Left lung (tissue), 14 donors: ENCODE measurements at places on chromosomes 11 and 22.

GRCh38 chr11:1047595-1048156 is 11.2 kb upstream of the MUC6 start:
- H3K4me3 ChIP-seq = no peak overlapping the region
- H3K27me3 ChIP-seq = peaks cover 59% of the 10 kb centered on the region
- peaks cover 22% of the 10 kb centered on the region for H3K4me1 ChIP-seq
- H3K27ac ChIP-seq = no peak overlapping the region
- no peak for DNase-seq

- no peak overlapping the region for H3K4me3 ChIP-seq
- H3K27me3 ChIP-seq = no peaks in the 10 kb centered on the region
- DNase-seq = no peak
- no peaks in the 10 kb centered on the region for H3K4me1 ChIP-seq
- H3K27ac ChIP-seq = no peak overlapping the region
Observed at GRCh38 chr22:42389143-42389542, 43.1 kb downstream of the NFAM1 start.

- H3K4me1 ChIP-seq = no peaks in the 10 kb centered on the region
- DNase-seq = peak; percentile 41
- H3K27ac ChIP-seq = no peak overlapping the region
- H3K36me3 ChIP-seq = no peaks in the 10 kb centered on the region
- no peaks in the 10 kb centered on the region for H3K27me3 ChIP-seq
- no peak overlapping the region for H3K4me3 ChIP-seq
Observed at GRCh38 chr11:2360081-2360642, 16.9 kb upstream of the CD81 start.

- H3K4me3 ChIP-seq = no peak overlapping the region
- no peaks in the 10 kb centered on the region for H3K27me3 ChIP-seq
- no peak for DNase-seq
- no peaks in the 10 kb centered on the region for H3K36me3 ChIP-seq
- peak overlapping the region; percentile 70 for H3K27ac ChIP-seq
Observed at GRCh38 chr22:25120761-25121212, 78.9 kb upstream of the CRYBB3 start.

DNA sequence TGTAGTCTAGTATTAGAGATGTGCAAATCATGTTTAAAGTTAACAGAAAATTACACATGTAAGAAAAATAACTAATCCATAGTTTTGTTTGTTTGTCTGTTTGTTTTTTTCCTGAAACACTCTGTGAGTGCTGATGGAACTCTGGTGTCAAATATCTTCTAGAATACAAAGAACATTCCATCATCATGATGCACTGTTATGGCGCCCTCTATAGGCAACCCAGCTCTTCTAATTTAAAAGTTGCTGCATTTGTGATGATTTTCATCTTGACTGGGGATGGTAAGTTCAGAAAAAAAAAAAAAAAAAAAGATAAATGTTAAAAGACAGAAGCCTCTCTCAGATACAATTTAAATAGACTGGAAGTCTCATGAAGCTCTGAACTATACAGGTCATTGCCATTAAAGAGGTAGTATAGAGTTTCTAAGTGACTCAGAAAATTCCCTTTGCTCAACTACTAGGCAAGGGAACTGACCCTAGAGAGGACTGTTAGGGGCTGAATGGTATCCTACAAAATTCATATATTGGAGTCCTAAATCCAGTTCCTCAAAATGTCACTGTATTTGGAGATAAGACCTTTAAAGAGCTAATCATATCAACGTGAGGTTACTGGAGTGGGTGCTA is 597.2 kb upstream of the ANO3 start:
- H3K27ac ChIP-seq = no peak overlapping the region
- no peaks in the 10 kb centered on the region for H3K4me1 ChIP-seq
